ENCODE measurements at places on chromosomes 2 and 18.

- no peak for DNase-seq
Observed at GRCh38 chr2:121577381-121577780, 46.7 kb downstream of the RNU4ATAC start.

DNA sequence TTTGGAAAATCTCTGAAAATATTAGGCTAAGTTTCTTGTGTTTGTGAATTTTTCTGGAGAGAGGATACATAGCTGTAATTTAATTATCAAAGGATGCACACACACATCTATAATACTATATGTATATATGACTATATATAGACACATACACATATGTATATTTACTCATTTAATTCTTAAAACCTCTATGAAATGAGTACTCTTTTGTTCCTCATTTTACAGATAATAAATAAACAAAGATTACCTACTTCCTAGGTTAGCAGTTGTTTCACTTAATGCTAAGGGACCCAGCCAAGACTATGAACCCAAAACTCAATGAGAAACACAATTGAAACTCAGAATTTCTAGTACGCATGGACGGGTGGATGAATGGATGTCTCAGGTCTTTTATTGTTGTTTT, 145.6 kb downstream of the BCL2 start:
- DNase-seq, result no peak

GRCh38 chr2:74602586-74603281, 45.4 kb downstream of the M1AP start:
- DNase-seq, result no peak

GRCh38 chr2:105641389-105641811, 103.3 kb upstream of the NCK2 start:
- DNase-seq, result no peak

GRCh38 chr2:182113334-182113733, 127.7 kb downstream of the PPP1R1C start:
- DNase-seq, result no peak

GRCh38 chr18:57440331-57441070, 5.3 kb downstream of the ONECUT2 start:
- no peak for DNase-seq

- no peak for DNase-seq
Observed at GRCh38 chr2:108993095-108993937, 4.3 kb upstream of the EDAR start.

DNA sequence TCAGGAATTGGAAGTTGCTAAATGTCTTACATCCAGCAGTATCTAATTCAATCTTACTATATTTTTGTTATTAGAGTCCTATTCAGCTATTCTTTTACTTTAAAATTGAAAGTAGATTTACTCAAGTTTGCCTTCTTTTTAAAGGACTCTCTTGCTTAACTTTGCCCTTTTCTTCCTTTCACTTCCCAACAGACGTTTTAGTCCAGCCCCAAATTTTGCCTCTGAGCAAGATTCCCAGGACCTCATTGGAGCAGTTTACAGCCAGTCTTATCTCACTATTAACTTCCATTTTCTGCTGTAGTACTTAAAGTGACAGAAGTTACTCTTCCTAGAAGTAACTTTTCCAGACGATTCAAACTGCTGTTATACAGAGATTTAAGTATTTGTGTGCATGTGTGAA, 1.7 kb upstream of the PRKD3 start:
- no peak for DNase-seq

DNA sequence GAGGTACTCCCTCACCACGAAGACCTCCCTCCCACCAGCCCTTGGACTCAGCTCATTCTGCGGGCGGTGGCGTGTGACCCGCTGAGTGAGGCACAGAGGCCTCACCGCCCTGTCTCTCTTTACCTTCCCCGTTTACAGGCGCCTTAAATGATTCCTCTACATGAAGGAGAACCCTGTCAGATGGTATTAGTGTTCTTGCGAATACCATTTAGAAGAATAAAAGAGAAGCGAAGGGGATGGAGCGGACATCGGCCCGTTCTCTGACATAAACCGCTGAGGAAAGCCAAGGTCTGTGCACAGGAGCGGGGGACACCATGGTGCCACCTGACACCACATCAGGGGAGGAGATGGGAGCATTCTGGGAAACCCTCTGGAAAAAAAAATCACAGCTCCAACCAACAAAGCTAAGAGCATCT, 179.8 kb downstream of the HDAC4 start:
- no peak for DNase-seq

DNA sequence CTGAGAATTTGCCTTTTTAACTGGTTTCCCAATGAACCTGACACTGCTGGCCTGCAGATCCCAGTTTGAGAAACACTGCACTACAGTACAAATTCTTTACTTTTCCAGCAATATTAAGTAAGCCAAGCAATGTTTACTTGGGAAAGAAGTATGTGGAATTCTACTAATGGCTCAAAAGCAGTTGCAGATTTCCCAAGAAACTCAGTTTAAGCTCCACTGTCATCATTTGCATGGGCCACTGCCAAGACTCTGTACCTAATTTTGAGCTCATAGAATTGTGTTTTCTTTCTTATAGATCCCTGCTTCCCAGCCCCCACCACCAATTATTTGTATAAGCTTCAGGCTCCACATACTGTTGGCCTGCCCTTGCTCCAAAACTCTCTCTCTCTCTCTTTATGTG, 676.1 kb downstream of the RNF144A start:
- no peak for DNase-seq

GRCh38 chr2:31660812-31661335, 80.1 kb upstream of the SRD5A2 start:
- DNase-seq, result no peak

DNA sequence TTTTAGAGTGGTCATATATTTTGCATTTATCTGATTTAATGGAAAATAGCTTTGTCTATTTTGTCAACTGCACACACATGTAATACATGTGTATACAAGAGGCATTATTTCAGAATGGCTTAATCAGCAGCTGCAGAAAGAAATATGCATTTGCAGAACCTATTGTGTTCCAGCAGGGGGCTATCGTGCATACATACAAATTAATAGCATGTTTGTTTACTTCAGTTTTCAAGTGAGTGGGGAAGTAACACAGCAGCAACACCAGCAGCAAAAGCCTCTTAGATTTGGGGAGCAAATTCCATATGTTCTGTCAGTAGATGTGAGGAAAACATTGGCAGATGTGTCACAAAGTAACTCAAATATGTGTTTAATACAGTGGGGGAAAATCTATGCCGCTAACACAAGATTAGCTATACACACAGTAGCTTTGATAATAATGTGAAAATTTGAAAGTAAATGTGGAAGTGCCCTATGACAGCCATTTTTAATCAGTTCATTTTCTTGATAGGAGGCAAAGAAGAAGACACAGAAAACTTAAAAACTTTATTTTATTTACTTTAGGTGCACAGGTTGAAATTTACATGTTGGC, 218.1 kb downstream of the WDR7 start:
- DNase-seq, result no peak

- DNase-seq, result no peak
Observed at GRCh38 chr2:144501118-144501517, 18.8 kb downstream of the ZEB2 start.

GRCh38 chr18:62510789-62511188, 12.0 kb upstream of the ZCCHC2 start:
- no peak for DNase-seq

GRCh38 chr2:84886791-84887190, 5.9 kb upstream of the TRABD2A start:
- no peak for DNase-seq

DNA sequence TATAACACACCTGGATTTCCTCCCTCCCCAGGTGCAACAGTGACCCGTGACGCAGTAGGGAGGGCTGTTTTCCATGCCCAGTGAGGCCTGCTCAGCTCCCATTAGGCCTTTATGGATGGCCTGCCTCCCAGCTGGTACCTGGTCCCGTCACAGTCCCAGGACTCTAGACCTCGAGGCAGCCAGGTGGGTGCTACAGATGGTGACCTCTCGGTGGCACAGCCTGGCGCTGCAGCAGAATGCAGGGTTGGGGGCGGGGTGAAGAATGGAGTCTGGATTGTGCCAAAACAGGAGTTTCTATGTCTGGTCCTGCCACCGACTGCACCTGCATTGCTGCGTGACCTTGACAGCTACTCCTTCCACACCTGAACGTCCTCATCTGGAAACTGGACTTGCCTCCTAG, 18.0 kb upstream of the YWHAQ start:
- no peak for DNase-seq

DNA sequence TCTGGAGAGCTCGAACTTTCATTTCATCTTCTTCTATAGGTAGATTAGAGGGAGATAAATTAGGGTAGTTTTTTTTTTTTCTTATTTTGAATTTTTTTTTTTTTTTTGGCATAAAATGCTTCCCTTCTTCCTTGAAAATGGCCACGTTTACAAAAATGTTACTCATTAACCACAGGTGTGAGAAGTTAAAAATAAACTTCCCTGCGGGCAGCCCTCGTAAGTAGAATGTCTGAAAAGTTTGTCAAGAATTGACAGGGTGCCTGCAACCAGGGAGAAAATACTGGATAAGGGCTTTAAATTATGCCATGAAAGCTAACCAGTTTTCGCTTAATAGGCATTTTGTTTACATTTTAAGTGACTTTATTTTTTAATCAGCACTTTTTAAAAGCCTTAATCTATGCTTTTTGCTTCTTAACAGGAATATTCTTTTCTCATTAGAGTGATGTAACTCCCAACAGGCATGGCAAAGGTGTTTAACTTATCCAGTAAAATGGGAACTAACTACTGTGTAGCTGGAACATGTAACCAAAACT, 4.2 kb upstream of the FN1 start:
- no peak for DNase-seq

- DNase-seq, result no peak
Observed at GRCh38 chr2:43407935-43408334, 181.5 kb upstream of the ZFP36L2 start.

DNA sequence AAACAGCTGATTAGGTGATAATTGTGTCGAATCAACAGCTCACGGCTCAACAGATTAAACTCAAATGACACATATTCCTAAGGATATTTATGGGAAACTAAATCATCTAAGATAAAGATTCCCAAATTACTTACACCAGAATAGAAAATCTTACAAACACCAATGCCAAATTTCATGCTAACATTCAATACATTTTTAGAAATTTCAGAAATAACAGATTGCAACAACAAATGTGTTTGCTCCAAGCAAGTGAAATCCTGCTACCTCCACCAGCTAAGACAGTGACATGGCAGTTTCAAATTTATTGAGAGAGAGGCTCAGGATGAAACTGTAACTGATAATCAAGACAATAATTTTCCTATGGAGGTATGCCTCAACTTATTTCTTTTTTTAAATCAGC, 65.0 kb upstream of the EPB41L3 start:
- DNase-seq, result no peak

DNA sequence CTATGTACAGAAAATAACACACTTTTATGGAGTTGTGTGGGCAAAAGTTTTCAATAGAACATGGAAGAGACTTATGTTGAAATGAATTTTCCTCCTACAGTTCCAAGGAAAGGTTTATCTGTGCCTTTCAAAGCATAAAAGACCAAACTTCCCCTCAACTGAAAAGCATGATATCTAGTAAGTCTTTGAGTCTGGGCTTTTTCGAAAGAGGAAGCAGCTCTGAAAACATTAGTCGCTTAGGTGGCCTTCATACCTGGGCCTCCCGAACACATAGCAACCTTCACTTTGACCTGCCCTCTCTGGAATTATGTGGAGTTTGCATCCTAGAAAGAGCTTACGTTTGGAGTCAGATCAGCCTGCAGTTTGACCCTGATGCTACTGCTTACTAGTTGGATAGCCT, 4.8 kb upstream of the CAPN14 start:
- DNase-seq, result no peak

GRCh38 chr2:3683748-3684454, 19.5 kb upstream of the DCDC2C start:
- no peak for DNase-seq

All from activated CD4-positive, alpha-beta T cell treated with anti-CD3 and anti-CD28 coated beads for 4 hours (primary cell).